ENCODE measurements at places on chromosomes 3 and 15.

GRCh38 chr3:195609229-195609628 lies 25.5 kb upstream of the APOD start:
- no peak for DNase-seq

- DNase-seq: no peak
These were observed 65.9 kb upstream of the ACTC1 start for GRCh38 chr15:34861214-34861613.

DNA sequence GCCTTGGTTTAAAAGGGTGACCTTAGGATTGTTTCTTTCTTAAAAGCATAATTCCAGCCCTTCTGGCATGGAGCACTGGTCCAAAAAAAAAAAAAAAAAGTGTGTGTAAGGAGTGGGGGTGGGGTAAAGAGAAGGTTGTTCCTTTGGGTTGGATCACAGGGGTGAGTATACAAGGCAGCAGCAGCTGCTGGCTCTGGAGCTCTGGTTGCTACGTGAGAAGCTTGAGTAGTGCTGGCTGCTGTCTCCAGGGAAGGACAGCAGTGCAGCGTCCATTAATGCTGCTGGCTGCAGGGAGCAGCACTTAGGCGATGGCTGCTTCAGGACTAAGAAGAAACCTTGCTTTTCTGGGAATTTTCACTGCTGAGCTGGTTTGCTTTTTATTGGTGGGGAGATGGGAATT lies 2.3 kb downstream of the SETD5 start:
- DNase-seq: peak; percentile 78

GRCh38 chr3:14268897-14269296 lies 90.3 kb downstream of the LSM3 start:
- DNase-seq: no peak

DNA sequence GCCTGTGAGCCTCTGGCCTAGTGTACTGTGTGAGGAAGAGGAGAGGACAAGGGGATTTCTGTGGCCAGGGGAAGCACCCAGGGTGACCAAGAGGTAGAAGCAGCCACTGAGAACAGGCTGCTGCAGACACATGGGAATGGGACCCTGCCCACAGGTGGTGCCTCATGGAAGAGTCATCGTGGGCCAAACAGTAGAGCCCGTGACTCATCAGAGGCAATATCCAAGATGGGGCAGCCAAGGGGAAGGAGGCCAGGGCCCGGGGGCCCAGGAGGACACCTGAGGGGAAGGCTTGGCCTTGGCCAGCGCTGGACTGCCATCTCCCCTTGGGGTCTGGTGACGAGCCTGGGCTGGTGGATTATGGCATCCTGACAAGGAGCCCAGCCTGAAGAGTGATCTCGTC lies 275.0 kb upstream of the LYSMD4 start:
- no peak for DNase-seq

GRCh38 chr15:60576044-60576443 lies 97.1 kb upstream of the ICE2 start:
- no peak for DNase-seq

DNA sequence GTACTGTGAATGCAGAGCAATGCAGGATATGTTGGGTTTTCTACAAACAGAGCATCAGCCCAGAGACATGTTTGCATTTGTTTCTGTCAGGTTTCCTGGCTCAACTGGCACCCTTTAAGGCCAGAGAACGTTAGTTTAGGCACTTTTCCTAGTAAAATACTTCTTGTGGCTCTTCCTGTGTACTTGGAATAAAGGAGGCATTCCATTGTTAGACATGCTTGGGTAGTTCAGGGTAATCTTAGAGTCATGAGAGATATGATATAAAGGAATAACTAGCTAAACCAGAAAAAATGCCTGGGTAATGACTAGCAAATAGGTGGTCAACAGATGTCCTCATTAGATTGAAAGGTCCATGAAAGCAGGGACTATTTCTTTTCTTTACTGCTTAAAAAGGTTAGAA lies 60.4 kb upstream of the RBM5 start:
- DNase-seq: no peak

Data from neuronal stem cell (in vitro differentiated cells).